CD8-positive, alpha-beta memory T cell (primary cell): ENCODE measurements at places on chromosomes 6 and 20. TPM values are rescaled to one million over a fixed set of nuclear protein-coding genes. Genes with fewer than 3 reads are reported as not detected.

Gene TREML4
- not detected for polyA plus RNA-seq

- H3K4me1 ChIP-seq = peaks cover 11% of the 10 kb centered on the region
- H3K27me3 ChIP-seq = peaks cover 6% of the 10 kb centered on the region
- peak; percentile 26 for DNase-seq
- no peak overlapping the region for H3K27ac ChIP-seq
- no peaks in the 10 kb centered on the region for H3K36me3 ChIP-seq
These were observed 26.2 kb downstream of the CTCFL start for GRCh38 chr20:57498425-57499400.

Gene FAM209A
- 0.33 TPM for polyA plus RNA-seq

Gene HSPA12B
- not detected for polyA plus RNA-seq

GRCh38 chr6:69570106-69570505 is 226.7 kb downstream of the LMBRD1 start:
- no peak for DNase-seq
- H3K4me1 ChIP-seq = no peaks in the 10 kb centered on the region

Gene SLC22A1
- 0.13 TPM for polyA plus RNA-seq

DNA sequence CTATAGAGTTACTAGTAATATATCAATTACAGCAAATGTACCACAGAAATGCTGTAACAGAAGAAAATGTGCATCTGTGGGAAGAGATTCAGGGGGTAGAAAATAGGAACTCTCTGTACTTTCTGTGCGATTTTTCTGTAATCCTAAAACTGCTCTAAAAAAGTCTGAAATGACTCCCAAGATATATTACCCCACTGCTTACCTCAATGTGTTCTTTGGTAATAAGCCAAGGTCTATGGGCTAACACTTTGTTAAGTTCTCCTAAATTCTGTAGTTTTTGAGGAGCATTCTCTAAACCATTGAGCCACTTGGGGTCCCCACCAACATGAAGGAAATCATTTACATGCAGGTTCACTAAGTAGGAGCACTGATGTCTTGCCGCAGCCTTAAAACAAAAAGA is 94.4 kb downstream of the SESN1 start:
- no peak overlapping the region for H3K4me3 ChIP-seq
- no peak for DNase-seq
- peaks cover 6% of the 10 kb centered on the region for H3K4me1 ChIP-seq
- no peaks in the 10 kb centered on the region for H3K27me3 ChIP-seq
- no peak overlapping the region for H3K27ac ChIP-seq

Gene TMEM244
- 3.2 TPM for polyA plus RNA-seq

DNA sequence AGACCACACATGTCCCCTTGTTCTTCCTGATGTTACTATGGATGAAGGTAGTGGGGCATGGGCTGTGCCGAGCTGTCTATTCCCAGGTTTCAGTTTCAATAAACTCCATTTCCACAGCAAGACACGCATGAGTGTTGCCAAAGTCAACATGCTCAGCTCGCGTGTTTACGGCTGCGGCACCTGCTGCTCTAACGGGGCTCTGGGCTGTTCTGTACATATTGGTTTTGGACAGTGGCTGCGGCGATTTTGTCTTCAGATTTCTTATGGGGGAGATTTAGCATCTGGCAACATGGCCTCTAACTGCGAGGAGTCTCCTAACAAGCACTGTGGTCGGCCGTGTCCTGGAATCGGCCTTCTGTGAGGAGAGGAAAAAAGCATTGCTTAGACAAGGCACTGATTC is 58.6 kb downstream of the TMEM242 start:
- no peaks in the 10 kb centered on the region for H3K4me1 ChIP-seq
- H3K27ac ChIP-seq = no peak overlapping the region
- no peak overlapping the region for H3K4me3 ChIP-seq

DNA sequence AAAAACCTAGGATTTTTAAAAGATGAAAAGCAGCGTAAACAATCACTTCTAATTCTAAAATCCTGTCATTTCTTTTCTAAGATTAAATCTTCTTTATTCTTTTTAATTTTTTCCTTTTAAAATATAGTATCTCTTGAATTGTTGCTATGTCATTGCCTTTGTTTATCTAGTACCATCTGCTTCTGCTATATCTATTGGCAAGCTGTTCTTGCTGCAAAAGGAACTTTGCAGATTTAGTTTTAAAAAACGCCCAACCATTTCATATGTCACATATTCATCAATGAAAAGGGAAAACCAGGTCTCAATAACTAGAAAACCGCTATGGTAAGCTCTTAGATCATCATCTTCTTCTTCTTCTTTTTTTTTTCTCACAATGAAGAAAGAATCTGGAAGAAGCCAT is 11.5 kb upstream of the EEF1A1 start:
- no peak for DNase-seq
- no peak overlapping the region for H3K4me3 ChIP-seq
- H3K27ac ChIP-seq = no peak overlapping the region
- H3K4me1 ChIP-seq = no peaks in the 10 kb centered on the region
- no peaks in the 10 kb centered on the region for H3K36me3 ChIP-seq

DNA sequence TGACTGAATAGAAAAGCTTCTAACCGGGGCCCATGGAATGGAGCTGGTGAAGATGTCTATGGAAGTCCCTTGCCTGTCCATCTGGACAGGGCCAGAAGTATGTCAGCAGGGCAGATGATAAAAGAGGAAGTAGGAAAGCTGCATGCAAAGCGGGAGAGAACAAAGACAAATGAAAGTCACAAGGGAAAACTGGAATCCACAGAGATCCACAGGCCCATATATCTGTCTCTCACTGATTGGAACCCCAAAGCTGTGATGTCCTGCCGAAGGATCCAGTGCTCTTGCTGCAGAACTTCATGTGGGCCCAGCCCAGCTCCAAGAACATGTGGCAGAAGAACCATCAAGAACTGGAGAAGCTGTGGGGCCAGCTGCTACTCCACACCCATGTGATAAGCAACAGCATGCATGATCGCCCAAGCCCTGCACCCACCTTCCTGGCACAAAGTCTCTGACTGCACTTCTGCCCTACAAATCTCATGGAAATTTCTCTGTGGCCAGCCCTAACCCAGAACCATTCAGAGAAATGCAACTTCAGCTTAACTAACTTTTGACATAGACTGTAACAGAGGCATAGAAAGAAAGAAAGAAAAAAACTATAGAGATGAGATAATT is 716.0 kb downstream of the KIF16B start:
- no peak overlapping the region for H3K4me3 ChIP-seq
- DNase-seq = no peak
- no peaks in the 10 kb centered on the region for H3K27me3 ChIP-seq
- no peaks in the 10 kb centered on the region for H3K36me3 ChIP-seq

GRCh38 chr6:149636124-149636523 is 12.4 kb downstream of the KATNA1 start:
- no peaks in the 10 kb centered on the region for H3K27me3 ChIP-seq
- H3K4me1 ChIP-seq = no peaks in the 10 kb centered on the region
- no peak for DNase-seq
- H3K27ac ChIP-seq = no peak overlapping the region
- H3K36me3 ChIP-seq = peaks cover 3% of the 10 kb centered on the region

GRCh38 chr6:5997420-5997987 is 9.2 kb downstream of the NRN1 start:
- no peak overlapping the region for H3K27ac ChIP-seq
- H3K36me3 ChIP-seq = no peaks in the 10 kb centered on the region
- H3K4me1 ChIP-seq = peaks cover 57% of the 10 kb centered on the region
- peaks cover 91% of the 10 kb centered on the region for H3K27me3 ChIP-seq
- no peak for DNase-seq

GRCh38 chr6:43718387-43719105 is 31.0 kb upstream of the MRPS18A start:
- peaks cover 2% of the 10 kb centered on the region for H3K4me1 ChIP-seq
- H3K27ac ChIP-seq = no peak overlapping the region
- H3K4me3 ChIP-seq = no peak overlapping the region
- no peaks in the 10 kb centered on the region for H3K36me3 ChIP-seq

GRCh38 chr20:25035921-25036320 is 22.0 kb downstream of the ACSS1 start:
- H3K27me3 ChIP-seq = no peaks in the 10 kb centered on the region
- no peak overlapping the region for H3K27ac ChIP-seq
- no peak overlapping the region for H3K4me3 ChIP-seq
- DNase-seq = no peak

DNA sequence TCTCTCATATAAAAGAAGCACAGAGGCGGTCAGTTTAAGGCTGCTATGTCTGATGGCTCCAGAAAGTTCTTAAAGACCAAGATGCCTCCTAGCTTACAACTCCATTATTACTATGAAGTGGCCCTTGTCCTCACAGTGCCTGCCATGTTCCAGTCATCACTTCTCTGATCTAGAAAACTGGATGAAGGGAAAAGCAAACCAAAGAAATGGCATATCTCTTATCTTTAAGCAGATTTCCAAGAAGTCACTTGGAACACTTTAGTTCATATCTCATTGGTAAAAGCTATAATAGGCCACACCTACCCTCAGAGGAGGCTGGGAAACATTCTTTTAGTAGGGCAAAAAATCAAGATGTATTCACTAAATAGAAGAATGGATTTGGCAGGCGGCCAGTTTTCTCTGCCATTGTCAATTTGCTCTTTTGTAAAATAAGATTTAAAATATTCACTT is 289.6 kb downstream of the TBC1D7 start:
- H3K27me3 ChIP-seq = no peaks in the 10 kb centered on the region
- H3K4me3 ChIP-seq = no peak overlapping the region
- H3K36me3 ChIP-seq = no peaks in the 10 kb centered on the region
- DNase-seq = no peak
- no peaks in the 10 kb centered on the region for H3K4me1 ChIP-seq
- no peak overlapping the region for H3K27ac ChIP-seq

DNA sequence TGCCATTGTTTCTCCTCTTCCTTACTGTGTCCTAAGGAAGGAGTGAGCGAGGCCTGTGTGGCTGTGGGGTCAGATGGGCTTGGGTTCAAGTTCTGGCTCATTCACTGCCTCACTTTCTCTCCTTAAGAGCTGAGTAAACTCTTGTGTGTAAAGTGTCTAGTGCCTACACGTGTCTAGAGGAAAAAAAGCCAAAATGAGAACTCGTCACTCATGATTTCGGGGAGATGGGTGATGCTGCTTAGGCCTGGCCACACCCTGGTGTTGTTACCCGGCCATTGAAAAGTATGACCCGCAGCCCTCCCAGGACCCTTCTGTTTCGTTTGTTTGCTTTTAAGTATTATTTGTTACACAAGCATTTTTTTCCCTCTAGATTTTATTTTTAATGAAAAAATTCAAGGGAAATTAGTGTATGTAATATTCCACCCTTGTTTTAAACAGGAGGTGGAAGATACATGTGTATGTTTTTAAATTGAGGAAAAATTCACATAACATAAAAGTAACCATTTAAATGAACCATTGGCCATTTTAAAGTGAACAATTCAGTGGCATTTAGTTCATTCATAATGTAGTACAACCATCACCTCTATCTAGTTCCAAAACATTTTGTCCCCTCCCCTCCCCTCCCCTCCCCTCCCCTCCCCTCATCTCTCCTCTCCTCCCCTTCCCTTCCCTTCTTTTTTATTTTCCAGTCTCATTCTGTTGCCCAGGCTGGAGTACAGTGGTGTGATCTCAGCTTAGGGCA is 71.0 kb downstream of the CEBPB start:
- H3K27me3 ChIP-seq = no peaks in the 10 kb centered on the region
- H3K4me1 ChIP-seq = no peaks in the 10 kb centered on the region
- no peak overlapping the region for H3K27ac ChIP-seq
- no peak overlapping the region for H3K4me3 ChIP-seq
- no peak for DNase-seq
